Daoy (cell line): ENCODE measurements at places on chromosomes 1 and 21. TPM values are rescaled to one million over a fixed set of nuclear protein-coding genes. Genes with fewer than 3 reads are reported as not detected.

Gene GJA8
- not detected in 2 replicates for total RNA-seq

Gene ARF1
- total RNA-seq: 122 and 144 TPM in 2 replicates

Gene NUP210L
- not detected in 2 replicates for total RNA-seq

Gene NES
- 0.51 and 0.89 TPM in 2 replicates for total RNA-seq

Gene LCA5L
- 0.91 and 6.0 TPM in 2 replicates for total RNA-seq

Gene GPBP1L1
- total RNA-seq: 112 and 117 TPM in 2 replicates

Gene LINGO4
- not detected in 2 replicates for total RNA-seq

Gene PRDM16
- 0.91 and 3.1 TPM in 2 replicates for total RNA-seq

Gene SYT6
- not detected in 2 replicates for total RNA-seq

Gene PRAMEF11
- total RNA-seq: not detected in 2 replicates

Gene STPG1
- 2.2 and 10.1 TPM in 2 replicates for total RNA-seq

Gene BRINP3
- total RNA-seq: not detected in 2 replicates

Gene CFAP107
- not detected in 2 replicates for total RNA-seq

Gene VHLL
- not detected in 2 replicates for total RNA-seq

Gene TSSK3
- 1.9 TPM in 1 of 2 replicates, not detected in the other for total RNA-seq

Gene TMCC2
- total RNA-seq: 3.2 and 4.8 TPM in 2 replicates

Gene RUNX3
- total RNA-seq: 5.5 and 5.6 TPM in 2 replicates

Gene PTBP2
- total RNA-seq: 48.1 and 56.6 TPM in 2 replicates

Gene OPTC
- total RNA-seq: not detected in 2 replicates

Gene ZNF648
- total RNA-seq: 0.17 TPM in 1 of 2 replicates, not detected in the other

Gene TRIM63
- not detected in 2 replicates for total RNA-seq

Gene CSTB
- 14.3 and 15.2 TPM in 2 replicates for total RNA-seq

Gene CASQ2
- 0.29 TPM in 1 of 2 replicates, not detected in the other for total RNA-seq

Gene CBR3
- 37.0 and 49.8 TPM in 2 replicates for total RNA-seq

Gene CORT
- 0.51 TPM in 1 of 2 replicates, not detected in the other for total RNA-seq

Gene RBP7
- not detected in 2 replicates for total RNA-seq

Gene VCAM1
- total RNA-seq: 58.1 and 81.5 TPM in 2 replicates

Gene PSMB2
- total RNA-seq: 58.4 and 59.7 TPM in 2 replicates

Gene SYT14
- 6.0 and 8.0 TPM in 2 replicates for total RNA-seq

Gene TMEM81
- total RNA-seq: 0.45 and 2.6 TPM in 2 replicates

Gene DNALI1
- 3.8 and 9.3 TPM in 2 replicates for total RNA-seq

Gene ZNF593OS
- total RNA-seq: not detected in 2 replicates

Gene AKR7A2
- total RNA-seq: 52.7 and 66.1 TPM in 2 replicates

Gene CLCA4
- total RNA-seq: not detected in 2 replicates

Gene TENT5C
- under 0.01 TPM in 1 of 2 replicates, not detected in the other for total RNA-seq

Gene GPR37L1
- total RNA-seq: under 0.01 and 0.06 TPM in 2 replicates
